Caki2 (cell line): ENCODE measurements at places on chromosomes 5 and 9.

- DNase-seq, result no peak
These were observed 3.6 kb upstream of the ADAMTS2 start for GRCh38 chr5:179348843-179349242.

- peak; percentile 39 for DNase-seq
These were observed 9.2 kb upstream of the TAF1L start for GRCh38 chr9:32644698-32645097.

GRCh38 chr5:81838307-81838906 is 87.5 kb upstream of the SSBP2 start:
- DNase-seq, result peak; percentile 16

GRCh38 chr5:93598091-93599000 is 15.3 kb downstream of the NR2F1 start:
- no peak for DNase-seq

GRCh38 chr9:119453490-119453911 is 84.3 kb upstream of the BRINP1 start:
- peak; percentile 44 for DNase-seq

GRCh38 chr5:159486836-159487235 is 156.5 kb upstream of the IL12B start:
- no peak for DNase-seq

DNA sequence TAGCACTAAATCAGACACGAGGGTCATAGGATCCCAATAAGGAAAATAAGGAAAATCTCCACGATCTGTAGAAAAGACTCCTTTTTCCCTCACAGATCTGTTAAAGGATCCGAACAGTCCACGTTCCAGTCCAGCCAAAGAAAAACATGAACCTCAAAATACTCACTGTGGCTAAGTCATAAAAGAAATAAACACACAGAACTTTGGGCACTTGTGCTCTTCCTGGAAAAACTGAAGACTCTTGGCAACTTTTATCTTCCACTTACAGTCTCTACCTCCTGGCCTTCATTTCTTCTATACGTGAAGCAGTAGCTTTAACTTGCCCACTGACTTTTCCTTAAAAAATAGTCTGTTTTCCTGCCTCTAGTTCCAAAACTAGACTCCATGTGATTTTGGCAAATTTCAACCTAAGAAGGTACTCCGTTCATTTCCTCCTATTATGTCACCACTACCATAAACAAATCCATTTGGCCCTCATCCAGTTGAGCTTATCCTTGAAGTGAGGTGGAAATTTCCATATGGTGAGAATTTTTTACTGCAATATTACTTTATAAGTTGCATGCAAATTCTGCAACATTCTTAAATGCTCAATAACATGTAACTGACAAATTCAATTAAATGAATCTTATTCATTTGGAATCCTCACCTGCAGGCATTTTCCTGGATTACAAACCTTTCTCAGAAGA is 5.3 kb upstream of the LHFPL2 start:
- no peak for DNase-seq

DNA sequence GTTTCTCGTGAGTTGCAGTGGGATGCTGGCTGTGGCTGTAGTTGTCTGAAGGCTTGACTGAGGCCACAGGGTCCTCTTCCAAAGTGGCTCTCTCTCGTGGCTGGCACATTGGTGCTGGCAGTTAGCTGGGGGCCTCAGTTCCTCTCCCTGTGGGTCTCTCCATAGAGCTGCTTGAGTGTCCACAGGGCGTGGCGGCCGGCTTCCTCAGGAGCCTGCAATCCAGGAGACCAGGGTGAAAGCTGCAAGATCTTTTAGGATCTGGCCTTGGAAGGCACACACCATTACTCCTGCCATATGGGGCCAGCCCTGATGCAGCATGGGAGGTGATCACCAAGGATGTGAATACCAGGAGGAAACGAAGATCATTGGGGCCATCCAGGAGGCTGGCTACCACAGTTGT is 41.1 kb downstream of the ANKRD33B start:
- DNase-seq, result no peak

DNA sequence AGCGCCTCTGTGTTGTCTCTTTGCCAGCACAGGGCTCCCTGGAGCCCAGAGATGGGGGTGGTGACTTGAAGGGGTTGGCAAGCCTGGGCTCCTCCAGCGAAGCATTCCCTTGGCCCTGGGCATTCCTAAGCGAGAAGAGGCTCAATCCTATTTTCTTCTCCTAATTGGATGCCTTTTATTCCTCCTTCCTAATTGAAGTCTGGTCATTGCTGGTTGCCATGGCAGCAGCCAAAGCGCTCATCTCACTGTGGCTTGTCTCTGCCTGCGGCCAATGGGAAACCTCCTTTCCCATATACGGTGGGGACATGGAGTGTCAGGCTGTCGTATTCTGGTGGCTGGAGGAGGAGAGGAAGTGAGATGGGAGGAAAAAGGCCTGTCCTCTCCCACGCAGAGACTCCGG is 52.3 kb upstream of the RARS1 start:
- DNase-seq, result no peak

- DNase-seq, result no peak
These were observed at the start of gene KIF4B for GRCh38 chr5:155013526-155013925. TSS of gene KIF4B (plus strand) at chr5:155013755. CDS start at chr5:155013860, 105 bp downstream.

- DNase-seq, result peak; percentile 76
These were observed 117.5 kb upstream of the MTAP start for GRCh38 chr9:21684831-21685362.

DNA sequence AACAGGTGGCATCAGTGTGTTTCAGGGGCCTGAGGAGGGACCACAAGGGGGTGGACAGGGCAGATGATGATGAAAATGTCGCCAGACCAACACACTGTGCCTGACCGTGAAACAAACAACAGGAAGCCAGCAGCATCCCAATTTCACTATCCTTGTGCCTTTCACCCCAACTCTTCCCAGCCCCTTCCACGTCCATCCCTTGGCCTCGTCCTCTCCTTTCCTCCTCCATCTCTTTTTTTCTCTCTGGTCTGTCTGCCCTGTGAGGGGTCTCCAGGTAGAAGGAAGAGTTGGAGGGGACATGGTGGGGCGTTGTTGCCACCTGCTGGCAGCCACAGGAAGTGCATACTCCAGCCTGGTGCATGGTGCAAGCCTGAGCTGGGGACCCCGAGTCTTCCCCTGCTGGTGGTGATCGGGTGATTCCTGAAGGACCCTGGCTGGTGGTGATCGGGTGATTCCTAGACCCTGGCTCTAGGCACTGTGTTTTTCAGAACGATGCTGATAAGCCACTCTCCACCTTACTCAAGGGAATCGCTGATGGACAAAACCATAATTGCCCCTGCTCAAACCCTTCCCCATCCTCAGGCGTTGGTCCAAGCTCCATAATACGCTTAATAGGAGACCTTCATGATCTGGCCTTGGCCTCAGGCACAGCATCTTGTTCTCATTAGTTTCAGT is 21.7 kb upstream of the NSD1 start:
- peak; percentile 59 for DNase-seq

- DNase-seq, result no peak
These were observed 43.5 kb downstream of the PKD2L2 start for GRCh38 chr5:137932800-137933199.
